Pancreas (tissue), 10 donors: ENCODE measurements at places on chromosomes 13 and 19.

DNA sequence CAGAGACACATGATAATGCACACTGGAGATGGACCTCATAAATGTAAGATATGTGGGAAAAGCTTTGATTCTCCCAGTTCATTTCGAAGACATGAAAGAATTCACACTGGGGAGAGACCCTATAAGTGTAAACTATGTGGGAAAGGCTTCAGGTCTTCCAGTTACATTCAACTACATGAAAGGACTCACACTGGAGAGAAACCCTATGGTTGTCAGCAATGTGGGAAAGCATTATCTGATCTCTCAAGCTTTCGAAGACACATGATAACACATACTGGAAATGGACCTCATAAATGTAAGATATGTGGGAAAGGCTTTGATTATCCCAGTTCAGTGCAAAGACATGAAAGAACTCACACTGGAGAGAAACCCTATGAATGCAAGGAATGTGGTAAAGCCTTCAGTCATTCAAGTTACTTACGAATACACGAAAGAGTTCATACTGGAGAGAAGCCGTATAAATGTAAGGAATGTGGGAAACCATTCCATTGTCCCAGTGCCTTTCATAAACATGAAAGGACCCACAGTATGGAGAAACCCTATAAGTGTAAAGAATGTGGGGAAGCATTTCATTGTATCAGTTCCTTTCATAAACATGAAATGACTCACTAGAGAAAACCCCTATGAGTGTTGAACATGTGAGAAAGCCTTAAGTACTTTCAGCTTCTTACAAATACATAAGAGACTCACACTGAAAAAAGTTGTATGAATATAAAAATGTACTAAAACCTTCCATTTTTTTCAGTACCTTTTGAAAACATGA is 14.7 kb downstream of the ZNF441 start:
- DNase-seq = no peak

GRCh38 chr13:42119875-42120274 is 71.4 kb downstream of the DGKH start:
- no peak for DNase-seq

- DNase-seq = no peak
These were observed 457.3 kb upstream of the MIR17HG start for GRCh38 chr13:90889906-90890834.

GRCh38 chr13:24982333-24982999 is 113.5 kb upstream of the PABPC3 start:
- no peak for DNase-seq

DNA sequence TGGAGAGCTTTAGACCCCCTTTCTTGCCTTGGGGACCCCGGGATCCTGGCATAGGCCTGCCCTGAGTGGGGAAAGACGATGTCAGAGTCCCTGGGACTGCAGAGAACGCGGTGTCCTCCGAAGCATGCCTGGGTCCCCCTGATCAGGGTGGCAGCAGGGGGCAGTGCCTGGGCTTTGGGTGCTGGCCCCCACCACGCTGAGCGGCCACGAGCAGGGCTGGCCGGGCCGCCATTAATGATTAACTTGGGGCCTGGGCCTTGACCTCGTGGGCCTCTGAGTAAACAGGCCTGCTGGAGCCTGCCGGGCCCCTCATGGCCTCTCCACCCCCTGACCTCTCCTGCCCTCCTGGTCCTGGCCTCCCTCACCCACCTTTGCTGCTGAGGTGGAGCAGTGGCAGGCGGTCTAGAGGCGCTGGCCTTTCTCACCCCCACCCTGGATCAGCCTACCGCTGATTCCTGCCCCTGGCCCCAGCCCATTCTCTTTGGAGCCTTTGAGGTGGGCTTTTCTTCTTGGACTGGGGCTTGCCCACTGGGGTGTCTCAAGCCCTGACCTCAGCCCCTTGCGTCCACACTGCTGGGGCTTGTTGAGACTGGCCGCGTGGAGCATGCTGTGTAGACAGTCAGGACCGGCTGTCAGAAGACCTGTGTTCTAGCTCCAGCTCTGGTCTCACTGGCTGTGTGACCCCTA is 26.3 kb downstream of the CEBPA start:
- no peak for DNase-seq

DNA sequence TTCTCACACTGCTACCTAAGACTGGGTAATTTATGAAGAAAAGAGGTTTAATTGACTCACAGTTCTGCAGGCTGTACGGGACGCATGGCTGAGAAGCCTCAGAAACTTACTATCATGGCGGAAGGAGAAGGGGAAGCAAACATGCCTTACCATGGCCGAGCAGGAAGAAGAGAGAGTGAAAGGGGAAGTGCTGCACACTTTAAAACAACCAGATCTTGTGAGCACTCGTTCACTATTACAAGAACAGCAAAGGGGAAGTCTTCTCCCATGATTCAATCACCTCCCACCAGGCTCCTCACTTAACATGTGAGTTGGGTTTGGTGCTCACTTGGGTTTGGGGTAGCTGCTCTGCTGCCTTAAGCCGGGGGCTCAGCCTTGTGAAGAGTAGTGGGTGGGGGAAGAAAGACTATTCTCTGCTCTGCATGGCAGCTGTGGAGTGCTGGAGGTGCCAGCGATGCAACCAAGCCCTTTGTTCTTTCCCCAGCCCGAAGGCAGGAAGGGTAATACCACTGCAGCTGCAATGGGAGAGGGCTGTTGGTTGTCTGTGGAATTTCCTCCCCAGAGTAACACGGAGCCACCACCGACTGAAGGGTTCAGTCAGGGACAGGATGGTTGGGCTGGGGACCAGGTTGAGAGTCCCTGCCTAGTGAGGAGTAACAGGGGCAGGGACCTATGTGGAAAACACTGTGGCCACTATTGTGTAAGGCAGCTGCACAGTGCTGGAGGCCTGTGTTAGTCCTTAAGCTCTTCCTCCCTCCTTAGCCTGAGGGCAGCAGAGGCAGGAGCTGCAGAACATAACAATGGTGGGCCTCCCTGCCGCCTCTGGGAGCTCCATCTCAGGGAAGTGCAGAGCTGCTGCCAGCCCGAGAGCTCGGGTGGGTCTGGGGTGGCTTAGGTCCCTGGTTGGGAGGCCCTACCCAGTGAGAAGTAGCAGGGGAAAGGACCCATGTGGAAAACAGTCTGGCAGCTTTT is 1262.5 kb downstream of the EFNB2 start:
- DNase-seq = no peak

DNA sequence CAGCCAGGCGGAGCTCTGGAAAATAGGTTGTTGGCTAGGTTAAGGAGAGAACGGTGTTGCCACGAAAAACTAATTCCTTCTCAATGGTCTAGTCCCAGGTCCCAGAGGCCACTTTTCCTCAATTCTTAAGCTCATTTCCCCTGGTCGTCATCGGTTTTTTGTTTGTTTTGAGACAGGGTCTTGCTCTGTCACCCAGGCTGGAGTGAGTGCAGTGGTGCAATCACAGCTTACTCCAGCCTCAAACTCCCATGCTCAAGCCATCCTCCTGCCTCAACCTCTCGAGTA is 1.2 kb downstream of the SF3A2 start:
- no peak for DNase-seq

DNA sequence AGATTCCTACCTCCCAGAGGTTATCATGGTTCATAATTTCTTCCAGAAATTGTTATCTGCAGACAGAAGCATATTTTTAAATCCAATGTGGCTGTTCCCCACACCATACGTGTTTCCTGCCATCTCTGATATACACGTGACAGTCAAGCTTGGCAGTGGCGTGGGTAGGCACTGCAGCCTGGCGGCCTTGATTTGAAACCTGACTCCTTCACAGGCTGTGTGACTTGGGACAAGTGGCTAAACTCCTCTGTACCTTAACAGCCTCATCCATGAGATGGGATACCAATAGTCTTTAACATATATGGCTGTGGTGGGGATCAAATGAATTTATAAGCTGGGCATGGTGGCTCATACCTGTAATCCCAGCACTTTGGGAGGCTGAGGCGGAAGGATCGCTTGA is 33.2 kb downstream of the DPF1 start:
- no peak for DNase-seq

GRCh38 chr13:44236801-44237207 is 136.8 kb upstream of the SERP2 start:
- no peak for DNase-seq

GRCh38 chr13:35785576-35786303 is 309.3 kb upstream of the MAB21L1 start:
- no peak for DNase-seq

DNA sequence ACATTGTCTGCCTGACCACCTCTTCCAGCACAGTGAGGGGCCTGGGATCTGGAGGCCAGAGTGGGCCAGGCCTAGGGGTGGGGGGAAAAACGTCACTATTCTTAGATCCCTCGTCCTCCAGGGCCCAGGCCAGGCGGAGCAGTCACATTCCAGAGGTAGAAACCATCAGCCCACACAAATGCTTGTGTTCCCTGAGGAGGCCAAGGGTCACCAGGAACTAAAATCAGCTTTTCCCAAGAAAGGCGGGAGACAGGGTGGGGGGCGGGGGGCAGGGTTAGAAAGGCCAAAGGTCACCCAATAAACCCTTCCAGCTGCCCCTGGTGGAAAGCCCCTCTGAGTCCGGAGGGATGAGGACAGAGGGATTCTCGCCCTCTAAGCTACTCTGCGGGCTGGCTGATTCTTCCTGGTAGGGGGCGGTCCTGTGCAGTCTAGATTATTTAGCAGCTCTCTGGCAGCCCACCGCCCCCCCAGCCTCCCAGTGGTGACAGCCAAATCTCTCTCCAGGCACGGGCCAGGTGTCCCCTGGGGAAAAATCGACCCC is 23.5 kb upstream of the CCL25 start:
- no peak for DNase-seq

DNA sequence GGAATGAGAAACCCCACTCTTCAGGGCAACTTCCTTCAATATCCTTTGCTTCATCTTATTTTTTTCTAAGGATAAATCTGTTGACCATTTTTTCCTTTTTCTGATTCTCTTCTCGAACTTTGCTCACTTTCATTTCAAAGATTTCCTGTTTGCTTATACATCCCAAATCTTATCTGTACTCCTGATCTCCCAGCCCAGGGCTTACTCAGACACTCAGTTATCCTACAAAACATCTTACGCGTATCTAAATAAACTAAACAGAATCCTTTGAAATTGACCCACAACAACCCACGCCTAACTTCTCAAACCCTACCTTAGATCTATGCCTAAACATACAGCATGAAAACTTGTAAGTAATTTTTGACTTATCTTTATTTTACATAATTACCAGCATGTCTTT is 179.2 kb downstream of the ABCC4 start:
- no peak for DNase-seq

GRCh38 chr13:113962975-113963374 is 10.9 kb downstream of the C13orf46 start:
- no peak for DNase-seq

DNA sequence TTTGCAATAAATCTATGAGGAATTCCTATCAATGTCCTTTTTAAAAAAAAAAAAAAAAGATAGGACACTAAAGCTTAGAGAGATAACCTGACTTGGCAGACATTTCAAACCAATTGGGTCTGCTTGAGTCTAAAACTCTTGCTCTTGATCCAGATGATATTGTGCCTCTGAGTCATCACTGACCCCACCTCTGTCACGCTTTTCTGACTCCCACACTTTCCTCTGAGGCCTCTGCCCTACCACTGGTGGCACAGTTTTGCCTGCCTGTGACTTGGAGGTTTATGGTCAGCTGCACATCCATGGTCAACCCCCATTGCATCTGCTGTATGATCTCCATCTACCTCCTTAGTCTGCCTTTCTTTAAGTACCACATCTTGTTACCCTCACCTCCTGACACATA is 328.7 kb downstream of the SPRY2 start:
- no peak for DNase-seq

- DNase-seq = peak; percentile 53
These were observed 172.4 kb downstream of the KDM4B start for GRCh38 chr19:5141129-5141849.

DNA sequence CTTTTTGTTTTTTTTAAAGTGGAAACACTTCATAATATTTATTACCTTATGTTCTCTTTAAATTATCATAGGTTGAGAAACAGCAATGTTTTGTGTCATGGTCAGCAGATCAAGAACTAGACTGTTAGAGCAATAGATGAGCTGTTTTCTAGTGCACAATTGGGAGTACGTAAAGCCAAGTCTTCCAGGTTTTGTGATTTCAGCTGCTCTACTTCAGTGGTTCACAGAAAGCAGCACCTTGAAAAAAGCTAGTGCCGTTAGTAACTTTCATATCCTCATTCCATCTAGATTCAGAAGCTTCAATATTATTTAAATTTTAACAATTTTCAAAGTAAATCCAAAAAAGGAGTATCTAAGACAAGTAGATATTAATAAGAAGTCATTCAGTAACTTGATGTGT is 1.9 kb downstream of the GPR18 start:
- DNase-seq = no peak

DNA sequence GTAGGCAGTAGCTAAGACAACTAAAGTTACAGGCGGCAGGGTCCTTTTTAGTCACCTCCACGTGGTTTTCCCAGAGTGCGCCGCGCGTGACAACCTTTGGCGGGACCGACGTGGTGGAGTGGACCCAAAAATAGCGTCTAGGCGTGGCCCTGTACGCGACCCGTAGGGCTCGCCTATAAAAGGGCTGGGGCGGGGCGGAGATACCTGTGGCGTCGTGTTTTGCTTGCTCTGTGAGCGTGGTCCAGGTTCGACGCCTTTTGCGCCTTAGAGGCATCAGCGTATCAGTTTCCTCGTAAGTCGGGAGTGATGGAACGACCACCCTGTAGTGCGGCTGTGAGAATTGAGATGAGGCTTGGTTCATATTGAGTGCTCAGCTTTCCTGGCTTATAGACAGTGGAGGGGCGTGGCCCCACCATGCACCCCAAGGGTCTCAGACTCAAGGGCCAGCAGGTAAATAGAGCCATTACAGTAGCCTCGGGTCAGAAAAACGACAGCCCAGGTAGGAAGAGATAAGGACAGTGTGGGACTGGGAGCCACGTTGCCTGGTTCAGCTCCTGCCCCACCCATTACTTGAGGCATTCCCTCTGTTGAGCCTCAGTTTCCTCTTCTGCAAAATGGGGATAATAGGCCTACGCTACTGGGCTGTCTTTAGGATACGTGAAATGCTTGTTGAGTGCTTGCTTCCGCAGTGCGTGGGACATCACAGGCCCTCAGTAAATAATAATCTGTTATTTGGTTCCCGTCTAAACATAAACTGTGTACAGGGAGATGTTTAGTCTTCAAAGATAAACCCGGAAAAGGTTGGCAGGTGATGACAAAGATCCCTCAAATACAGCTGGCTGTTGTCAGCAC is 693 bp upstream of the TMED1 start:
- DNase-seq = peak; percentile 94

GRCh38 chr19:55246462-55247451 is 12.1 kb downstream of the PPP6R1 start:
- DNase-seq = no peak

GRCh38 chr19:48819366-48819816 is 8.6 kb upstream of the BCAT2 start:
- peak; percentile 96 for DNase-seq

DNA sequence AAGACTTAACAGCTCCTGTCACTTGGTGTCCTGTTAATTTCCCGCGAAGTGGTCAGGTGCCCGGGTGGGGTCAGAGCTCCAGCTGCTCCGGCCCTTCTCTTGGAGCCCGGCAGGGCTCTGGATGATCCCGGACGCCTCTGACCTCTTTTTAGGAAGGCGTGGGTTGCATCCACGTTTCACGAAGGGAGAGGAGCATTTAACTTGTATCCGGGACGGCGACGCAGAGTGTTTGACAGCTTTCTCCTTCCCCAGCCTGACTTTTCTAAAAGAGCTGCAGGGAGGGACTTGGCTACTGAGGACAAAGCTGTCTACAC is 656 bp downstream of the ZNF155 start:
- no peak for DNase-seq
